ENCODE measurements at places on chromosomes 7 and 10. TPM values are rescaled to one million over a fixed set of nuclear protein-coding genes. Genes with fewer than 3 reads are reported as not detected.

TCAF2 gene
- 14.1 TPM for total RNA-seq

NEUROD6 gene
- not detected for total RNA-seq

IDI2 gene
- total RNA-seq, result not detected

MMRN2 gene
- total RNA-seq, result not detected

SNX13 gene
- total RNA-seq, result 28.5 TPM
